ENCODE measurements at places on chromosomes 6 and 20.

DNA sequence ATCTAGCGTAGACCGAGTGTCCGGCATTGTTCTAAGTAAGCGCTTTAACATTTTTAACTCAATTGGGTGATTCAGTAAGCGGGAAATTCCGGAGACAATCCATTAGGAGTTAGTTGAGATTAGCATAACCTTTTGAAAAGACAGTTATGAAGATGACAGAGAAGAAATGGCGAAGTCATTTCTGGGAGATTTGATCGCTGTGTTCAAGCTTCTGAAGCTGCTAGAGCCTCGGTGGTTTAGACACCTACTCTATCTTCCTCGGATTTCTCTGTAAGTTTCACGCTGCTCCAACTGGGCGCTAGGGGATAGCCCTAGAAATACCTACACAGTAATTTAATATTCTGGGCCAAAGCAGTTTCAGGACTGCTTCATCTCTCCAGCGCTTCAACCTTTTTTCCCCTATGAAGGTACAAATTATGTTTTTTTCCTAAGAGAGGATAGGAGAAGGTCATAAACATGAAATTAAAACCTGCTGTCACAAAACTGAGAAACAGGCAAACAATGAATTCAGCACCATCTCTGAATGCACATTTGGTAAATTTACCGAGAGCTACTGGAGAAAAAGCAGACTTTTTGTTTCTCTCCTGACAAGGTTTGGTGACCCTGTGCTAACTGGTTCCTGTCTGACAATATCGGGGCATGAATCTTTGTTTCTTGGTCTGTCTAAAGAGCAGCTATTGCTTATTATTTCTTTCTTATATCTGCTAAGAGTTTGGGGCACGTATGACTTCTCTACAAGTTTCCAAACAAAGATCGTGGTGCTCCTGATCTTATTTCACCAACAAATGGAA lies 22.4 kb downstream of the ZNF311 start:
- no peak for DNase-seq

- no peak for DNase-seq
Measured at GRCh38 chr6:3789896-3790558, 38.5 kb upstream of the PXDC1 start.

GRCh38 chr6:40986921-40987819 lies 51.9 kb downstream of the UNC5CL start:
- DNase-seq, result no peak

- DNase-seq, result no peak
Measured at GRCh38 chr20:6632187-6632586, 135.3 kb upstream of the BMP2 start.

DNA sequence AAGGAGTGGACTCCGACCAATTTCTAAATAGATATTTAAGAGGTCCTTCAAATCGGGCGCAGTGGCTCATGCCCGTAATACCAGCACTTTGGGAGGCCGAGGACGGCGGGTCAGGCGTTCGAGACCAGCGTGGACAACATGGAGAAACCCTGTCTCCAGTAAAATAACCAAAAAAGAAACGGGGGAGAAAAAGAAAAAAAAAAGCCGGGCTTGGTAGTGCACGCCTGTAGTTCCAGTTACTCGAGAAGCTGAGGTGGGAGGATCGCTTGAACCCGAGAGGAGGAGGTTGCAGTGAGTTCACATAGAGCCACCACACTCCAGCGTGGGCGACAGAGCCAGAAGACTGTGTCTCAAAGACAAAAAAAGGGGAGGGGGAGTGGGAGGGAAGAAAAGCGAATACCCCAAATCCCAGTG lies 53.3 kb upstream of the HFE start:
- DNase-seq, result no peak

DNA sequence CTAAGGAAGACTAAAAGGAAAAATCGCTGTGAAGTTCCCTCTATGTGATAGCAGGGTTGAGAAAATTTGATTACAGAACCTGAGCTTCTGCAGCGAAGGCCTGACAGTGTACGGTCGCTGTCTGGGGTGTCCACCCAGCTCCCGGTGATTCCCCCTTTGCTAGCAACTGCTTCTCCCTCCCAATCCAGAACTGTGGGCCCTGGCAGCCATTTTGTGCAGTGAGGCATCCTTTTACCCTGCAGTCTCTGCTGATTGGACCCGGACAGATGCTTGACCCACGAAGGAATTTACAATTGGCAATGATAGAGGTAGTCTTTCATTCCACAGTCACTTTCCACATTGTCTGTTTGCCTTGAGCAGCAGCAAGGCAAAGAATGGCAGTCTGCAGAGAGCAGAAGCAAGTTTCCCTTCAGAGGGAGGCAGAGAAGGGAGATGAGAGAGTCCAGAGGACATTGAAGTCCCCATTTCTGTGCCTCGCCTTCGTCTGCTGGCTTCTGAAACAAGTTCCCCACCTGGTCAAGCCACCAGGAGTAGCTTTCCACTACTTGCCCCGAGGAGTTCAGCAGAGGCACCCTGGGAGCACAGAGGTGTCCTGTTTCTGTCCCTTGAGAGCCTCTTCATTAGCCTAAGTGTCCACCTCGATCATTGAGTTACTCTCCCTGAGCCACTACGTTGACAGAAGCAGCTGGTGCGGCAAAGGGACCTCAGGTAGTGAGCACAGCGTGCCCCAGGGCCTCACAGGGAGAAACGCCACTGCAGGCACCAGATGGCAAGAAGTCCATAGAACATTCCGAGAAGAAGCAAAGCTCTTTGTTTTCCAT lies 370.3 kb downstream of the NRN1 start:
- DNase-seq, result no peak

- no peak for DNase-seq
Measured at GRCh38 chr20:6185268-6185667, 62.4 kb upstream of the FERMT1 start.

DNA sequence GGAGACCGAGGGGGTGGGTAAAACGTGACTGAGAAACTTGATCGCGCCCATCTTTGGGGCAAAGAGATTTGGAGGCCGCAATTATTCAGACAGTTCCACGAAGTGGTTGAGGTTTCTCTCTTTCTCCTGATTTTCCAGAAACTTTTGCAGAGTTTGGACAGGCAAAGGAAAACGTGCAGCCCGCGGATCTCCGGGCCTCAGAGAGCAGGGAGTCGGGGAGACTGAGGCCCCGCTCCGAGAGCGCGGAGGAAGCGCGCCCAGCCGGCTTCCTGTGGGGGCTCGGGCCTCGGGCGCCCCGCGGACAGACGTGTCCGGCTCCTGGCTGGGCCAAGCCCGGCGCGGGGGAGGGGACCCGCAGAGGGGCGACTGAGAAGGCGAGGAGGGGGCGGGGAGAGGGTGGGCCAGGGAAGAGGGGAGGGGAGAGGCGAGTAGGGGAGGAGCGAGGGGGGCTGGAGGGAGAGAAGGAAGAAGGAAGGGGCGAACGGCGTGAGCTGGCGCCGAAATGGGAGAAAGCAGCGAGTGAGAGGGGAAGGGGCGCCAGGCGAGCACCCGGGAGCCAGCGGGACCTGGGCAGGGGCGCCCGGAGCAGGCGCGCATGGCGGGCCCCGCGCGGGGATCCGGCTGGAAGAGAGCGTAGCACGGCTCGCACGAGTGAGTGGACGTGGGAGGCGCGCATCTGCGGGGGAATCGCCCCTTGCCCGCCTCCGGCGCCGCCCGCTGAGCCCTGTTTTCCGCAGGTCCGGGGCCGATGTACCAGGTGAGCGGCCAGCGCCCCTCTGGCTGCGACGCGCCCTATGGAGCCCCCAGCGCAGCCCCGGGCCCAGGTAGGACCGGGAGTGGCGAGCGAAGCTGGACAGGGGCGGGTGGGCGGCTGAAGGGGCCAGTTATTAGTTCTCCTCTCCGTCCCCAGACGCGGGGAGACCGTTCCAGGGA lies at the start of gene MDFI:
Gene MDFI, plus strand, starts transcription at position 467 of the 933 bp plus-strand sequence. Its CDS starts 282 bp downstream, at position 749.
- no peak for DNase-seq

DNA sequence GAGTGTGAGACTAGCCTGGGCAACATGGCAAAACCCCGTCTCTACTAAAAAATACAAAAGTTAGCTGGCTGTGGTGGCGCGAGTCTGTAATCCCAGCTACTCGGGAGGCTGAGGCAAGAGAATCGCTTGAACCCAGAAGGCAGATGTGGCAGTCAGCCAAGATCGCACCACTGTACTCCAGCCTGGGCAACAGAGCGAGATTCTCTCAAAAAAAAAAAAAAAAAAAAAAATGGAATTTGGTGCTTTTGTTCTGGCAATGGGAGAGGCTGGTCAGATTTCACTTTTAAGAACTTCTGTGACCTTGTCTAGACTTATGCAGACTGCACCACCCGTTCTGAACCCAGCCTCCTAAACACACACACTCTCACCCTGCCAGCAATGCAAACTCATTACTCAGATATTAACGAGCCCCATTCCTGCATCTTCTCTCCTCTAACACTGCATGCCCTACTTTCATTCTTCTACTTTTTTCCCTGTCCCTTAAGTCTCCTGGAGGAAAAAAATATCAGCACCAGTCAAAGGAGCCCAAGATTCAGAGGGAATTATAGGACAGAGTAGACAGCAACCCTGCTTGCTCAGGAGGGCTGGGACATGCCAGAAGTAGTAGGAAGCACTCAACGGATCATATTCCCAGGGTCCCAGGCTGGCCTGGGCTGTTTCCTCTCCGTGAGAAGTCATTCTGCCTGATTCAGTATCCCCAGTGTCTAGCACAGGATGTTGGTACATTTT lies 4.4 kb downstream of the MOCS1 start:
- no peak for DNase-seq

DNA sequence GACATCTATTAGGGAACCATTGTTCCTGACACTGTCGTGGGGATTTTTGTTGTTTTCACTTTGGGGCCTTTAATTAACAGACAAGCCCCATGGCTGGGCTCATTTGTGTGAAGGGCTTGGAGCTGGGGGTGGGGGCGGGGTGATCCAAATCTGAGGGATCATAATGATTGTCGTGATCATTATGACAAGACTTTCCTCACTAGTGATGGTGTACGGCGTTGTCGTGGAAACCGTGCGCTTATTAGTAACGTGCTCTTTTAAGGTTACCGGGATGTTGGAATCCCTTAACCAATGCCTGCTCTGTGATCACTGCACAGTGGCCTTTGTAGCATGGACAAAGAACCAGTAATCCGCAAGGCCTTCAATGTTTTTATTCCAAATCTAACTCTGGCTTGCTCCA lies 18.6 kb downstream of the PDYN start:
- no peak for DNase-seq

- no peak for DNase-seq
Measured at GRCh38 chr6:63307581-63308246, 12.1 kb downstream of the LGSN start.

- no peak for DNase-seq
Measured at GRCh38 chr20:31698803-31699718, 23.6 kb downstream of the BCL2L1 start.

GRCh38 chr6:90413396-90413795 lies 116.8 kb upstream of the BACH2 start:
- DNase-seq, result no peak

- no peak for DNase-seq
Measured at GRCh38 chr20:17848249-17849048, 120.1 kb downstream of the SNX5 start.

DNA sequence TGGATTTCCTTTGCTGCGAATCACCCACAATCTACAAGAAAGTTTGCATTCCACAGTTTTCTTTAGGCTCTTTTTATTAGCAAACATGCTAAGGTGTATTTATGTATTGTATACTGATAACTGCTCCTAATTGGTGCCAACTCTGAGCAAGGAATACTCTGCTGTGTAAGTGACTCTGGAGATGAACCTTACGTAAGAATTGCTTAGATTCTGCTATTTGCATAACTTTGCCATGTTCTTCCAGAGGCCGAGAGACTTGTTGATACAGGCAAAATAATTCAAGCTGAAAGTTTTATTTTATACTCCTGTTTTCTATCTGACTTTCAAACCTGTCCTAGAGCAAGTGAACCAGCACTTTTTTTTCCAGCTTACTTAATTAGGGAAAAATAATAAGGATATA lies 461.3 kb downstream of the GJA1 start:
- DNase-seq, result no peak

DNA sequence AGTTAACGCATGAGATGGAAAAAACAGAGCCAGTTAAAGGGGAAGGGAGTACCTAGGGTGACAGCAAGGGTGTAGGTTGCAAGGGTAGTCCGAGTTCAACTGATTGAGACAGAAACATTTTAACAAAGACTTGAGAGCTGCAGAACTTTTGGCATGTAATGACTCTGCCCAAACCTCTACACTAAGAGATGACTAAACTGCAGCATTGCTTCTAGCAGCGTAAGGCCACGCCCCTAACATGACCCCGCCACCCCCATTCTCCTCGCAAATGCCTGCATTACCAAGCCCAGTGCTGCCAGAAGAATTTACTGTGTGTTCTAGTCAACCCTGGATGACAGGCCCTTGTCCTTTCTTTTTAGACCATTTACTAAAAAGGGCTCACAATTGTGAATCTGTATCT lies 6.3 kb upstream of the HINT3 start:
- no peak for DNase-seq

GRCh38 chr6:17439243-17439993 lies 46.0 kb downstream of the CAP2 start:
- no peak for DNase-seq

- DNase-seq, result no peak
Measured at GRCh38 chr6:38039502-38039901, 220.0 kb downstream of the ZFAND3 start.

DNA sequence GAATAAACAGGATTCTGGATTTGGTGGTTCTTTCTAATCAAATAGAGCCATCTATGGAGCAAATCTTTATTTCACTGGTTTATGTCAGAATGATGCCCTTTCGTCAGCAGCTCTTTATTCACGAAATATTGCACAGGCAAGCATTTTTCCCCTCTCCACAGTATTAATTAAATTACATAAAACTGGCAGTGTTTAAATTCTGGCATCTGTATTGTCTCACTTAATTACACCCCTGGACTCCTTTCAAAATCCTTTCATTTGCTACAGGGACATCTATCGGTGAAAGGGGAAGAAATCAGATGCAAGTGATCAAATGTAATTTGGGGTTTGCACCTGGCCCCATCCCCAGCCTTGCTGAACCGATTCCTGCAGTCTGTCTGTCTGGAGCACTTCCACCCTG lies 801.9 kb downstream of the QKI start:
- DNase-seq, result no peak

DNA sequence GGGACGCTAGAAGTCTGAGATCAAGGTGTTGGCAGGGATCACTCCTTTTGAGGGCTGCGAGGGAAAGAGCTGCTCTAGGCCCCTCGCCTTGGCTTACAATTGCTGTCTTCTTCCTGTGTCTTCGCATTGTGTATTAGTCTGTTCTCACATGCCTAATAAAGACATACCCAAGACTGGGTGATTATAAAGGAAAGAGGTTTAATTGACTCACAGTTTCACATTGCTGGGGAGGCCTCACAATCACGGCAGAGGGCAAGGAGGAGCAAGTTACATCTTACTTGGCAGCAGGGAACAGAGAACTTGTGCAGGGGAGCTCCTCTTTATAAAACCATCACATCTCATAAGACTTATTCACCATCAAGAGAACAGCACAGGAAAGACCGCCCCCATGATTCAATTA lies 102.5 kb upstream of the ASF1A start:
- DNase-seq, result no peak

Measured in T-helper 1 cell (primary cell).